ENCODE measurements at places on chromosomes 3 and 15.

- DNase-seq: no peak
Observed at GRCh38 chr15:39255760-39256159, 325.1 kb upstream of the THBS1 start.

GRCh38 chr3:105503191-105503593 lies 136.5 kb downstream of the ALCAM start:
- no peak for DNase-seq

GRCh38 chr15:60932051-60932915 lies 296.8 kb downstream of the RORA start:
- DNase-seq: no peak

DNA sequence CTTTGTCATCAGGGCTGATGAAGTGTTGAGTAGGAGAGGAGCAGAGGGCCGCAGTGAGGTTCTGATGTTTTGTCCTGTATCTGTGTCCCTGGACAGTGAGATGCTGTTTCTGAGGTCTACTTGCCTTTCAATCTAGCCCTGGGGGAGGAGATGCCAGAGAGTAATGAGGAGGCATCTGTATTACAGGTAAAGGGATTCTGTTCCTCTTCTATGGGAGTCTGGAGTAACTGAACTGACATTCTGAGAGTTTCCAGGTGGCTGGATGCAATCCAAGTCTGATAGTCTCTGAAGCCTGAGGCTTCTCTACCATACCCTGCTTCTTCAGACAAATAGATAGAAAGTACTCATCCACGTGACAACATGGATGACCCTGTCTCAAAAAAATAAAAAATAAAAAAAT lies 60.9 kb downstream of the IL12A start:
- no peak for DNase-seq

DNA sequence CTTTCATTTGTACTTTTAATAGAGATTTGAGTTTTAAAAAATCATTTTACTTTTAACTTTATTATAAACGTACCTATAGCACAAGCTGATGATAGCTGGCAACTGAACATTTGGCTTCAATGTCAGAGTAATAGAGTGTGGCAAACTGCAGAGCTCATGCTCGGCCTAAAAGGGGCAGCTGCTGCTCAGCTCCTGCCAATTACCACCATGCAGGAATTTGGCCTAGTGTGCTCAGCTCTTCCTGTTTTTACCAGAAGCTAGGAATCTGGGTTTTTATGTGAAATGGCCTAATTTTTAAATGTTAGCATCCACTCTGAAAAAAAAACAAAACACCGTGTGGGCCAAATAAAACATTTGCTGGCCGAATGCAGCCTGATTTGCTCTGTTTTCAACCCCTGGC lies 1.8 kb downstream of the IFT122 start:
- no peak for DNase-seq

DNA sequence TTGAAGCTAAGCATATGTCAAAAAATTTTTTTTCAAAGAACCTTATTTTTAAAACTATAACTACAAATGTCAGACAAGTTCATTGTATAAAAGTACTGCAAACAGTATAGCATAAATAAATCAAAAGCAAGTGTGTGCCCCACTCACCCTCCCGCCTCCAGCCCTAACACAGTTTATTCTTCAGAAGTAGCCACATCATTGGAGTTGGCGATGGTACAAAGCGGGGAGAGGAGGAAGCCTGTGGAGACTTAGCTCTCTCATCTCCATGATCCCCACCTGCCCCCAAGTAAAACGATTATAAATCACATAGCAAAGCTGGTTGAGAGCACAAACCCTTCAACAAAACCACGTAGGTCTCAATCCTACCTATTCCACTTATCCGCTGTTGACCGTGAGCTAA lies 33.6 kb downstream of the FOXP1 start:
- DNase-seq: no peak

DNA sequence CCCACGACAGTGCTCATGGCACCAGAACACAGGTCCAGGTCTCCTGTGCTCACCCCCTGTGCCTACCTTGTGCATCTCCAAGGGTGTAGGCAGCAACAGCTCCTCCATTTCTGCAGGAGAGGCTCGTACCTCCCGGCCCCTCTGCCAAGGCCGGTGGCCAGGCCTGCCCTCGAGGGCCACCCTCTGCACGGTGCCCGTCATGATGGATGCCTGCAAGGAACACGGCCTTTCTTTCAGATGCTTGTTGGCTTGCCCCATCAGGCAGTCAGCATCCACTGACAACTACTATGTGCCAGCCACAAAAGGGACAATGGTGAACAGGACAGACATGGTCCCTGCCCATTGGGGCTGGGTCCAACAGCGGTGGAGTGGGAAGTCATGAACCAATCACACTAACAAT lies 43.8 kb downstream of the GRIP2 start:
- no peak for DNase-seq

DNA sequence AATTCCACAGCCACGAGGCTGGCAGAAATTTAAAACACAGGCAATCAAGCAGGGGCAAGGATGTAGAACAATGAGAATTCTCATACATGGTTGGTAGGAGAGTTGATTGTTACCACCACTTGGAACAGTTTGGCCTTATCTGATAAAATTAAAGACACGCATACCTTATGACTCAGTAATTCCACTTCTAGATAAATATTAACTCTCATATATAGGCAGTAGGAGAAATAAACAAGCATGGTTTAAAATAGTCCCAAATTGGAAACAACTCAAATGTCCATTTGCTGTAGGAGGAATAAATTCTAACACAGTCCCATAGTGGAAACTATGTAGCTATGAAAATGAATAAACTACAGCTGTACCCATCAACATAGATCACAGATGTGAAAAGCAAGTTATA lies 42.3 kb upstream of the USP3 start:
- no peak for DNase-seq

- no peak for DNase-seq
Observed at GRCh38 chr3:158443632-158444031, 127.4 kb upstream of the MLF1 start.

DNA sequence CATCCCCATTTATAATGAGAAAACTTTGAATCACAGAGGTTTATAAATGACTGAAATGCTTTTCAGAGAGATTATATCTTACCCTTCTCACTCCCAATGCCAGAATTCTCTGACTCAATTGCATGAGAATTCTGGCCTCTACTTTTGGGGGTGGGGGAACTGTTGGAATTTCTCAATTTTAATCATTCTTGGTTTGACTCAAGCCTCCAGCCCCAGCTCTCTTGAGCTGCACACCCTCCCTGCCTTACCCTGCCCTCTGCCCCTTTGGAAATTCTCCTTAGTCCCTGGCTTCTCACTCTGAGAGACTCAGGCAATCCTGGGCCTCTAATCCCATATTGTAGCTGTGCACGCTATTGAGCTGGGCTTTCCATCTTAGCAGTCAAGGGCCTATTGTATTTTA lies 44.2 kb downstream of the ZNF589 start:
- no peak for DNase-seq

DNA sequence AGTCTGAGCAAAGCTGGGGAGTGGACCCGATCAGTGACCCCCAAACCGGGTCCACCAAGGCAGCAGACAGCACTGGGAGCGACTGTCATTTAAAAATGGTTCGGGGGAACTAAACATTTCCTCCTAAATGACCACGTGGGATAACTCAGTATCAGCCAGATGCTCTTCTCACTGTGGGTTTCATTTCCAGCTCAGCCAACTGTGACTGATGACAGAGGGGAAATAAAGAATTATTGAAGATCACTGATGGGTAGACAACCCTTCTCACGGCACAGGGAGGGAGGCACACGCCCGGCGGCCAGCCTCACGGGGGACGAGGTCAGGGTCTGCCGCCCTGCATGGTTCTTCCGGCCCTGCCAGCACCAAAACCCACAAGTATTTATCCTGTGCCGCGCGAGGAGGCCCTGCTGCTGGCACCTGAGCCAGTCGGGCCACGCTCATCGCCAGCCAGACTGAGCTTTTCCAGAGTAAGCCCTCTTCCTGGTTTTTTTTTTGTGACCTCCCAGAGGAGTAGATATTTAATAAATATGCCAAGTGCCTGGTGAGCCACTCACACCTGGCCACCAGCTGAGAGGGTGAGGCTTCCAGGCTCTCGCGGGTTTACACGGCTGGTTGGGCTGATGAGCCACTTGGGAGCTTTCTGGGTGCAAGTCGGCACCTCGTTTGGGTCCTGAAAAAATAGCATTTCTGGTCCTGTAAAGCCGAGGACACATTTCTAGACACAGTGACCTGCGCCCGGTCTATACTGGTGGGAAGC lies 6.2 kb downstream of the MELTF start:
- DNase-seq: peak; percentile 77
